Stimulated activated naive CD4-positive, alpha-beta T cell treated with Interleukin-2 at 50 U/mL for 16 hours (primary cell): ENCODE measurements at places on chromosomes 12 and 14.

DNA sequence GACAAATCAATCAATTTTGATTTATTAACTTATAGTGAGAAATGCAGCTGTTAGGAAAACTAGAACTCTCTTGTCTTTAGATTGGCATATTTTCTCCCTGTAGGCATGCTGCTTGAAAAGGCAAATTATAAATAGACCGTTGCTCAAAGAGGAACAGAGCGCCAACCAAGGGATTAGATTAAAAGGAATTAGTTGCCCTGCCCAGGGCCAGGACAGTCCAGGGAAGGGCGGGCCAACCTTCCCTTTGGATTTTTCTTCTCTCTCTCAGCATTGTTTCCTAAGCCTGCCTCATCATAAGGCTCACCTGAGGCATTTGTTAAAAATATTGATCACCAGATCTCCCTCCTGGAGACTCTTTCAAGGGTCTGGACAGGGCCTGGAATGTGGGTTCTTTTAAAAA, 8.6 kb downstream of the CIPC start:
- DNase-seq = no peak

GRCh38 chr12:56688846-56689109, 694 bp upstream of the PTGES3 start:
- DNase-seq = no peak

DNA sequence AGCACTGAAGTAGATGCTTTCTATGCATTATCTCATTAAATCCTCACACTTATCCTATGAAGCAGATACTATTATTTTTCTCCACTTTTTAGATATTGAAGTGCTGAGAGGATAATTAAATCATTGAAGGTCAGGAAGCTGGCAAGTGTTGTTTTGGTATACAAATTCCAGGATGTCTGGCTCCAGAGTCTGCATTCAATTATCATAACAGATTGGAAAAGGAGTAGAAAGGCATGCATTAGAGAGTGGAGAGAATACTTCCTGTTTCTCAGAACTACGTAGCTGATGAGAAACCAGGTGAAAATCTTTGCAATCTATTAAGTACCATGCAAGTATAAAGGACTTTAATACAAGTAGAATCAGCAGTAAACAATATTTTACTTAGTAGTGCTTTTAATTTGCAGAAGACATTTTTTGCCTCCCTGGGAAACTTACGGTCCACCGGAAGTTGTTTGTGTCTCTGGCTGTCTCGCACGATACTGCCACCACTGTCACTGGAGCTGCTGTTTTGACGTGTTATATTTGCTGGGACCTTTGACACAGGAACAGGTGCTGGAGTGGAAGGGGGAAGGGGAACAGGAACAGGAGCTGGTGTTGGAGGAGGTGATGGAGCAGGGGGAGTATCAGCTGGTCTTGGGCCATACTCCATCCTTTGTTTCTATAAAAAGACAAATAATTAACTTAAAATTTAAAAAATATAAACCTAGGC, 158.0 kb downstream of the EPS8 start:
- no peak for DNase-seq

GRCh38 chr14:73167727-73168126, 31.4 kb downstream of the PSEN1 start:
- DNase-seq = no peak

GRCh38 chr12:20024194-20024593, 344.1 kb upstream of the PDE3A start:
- no peak for DNase-seq

- peak; percentile 41 for DNase-seq
These were observed 210.9 kb downstream of the MED13L start for GRCh38 chr12:116066381-116067230.

DNA sequence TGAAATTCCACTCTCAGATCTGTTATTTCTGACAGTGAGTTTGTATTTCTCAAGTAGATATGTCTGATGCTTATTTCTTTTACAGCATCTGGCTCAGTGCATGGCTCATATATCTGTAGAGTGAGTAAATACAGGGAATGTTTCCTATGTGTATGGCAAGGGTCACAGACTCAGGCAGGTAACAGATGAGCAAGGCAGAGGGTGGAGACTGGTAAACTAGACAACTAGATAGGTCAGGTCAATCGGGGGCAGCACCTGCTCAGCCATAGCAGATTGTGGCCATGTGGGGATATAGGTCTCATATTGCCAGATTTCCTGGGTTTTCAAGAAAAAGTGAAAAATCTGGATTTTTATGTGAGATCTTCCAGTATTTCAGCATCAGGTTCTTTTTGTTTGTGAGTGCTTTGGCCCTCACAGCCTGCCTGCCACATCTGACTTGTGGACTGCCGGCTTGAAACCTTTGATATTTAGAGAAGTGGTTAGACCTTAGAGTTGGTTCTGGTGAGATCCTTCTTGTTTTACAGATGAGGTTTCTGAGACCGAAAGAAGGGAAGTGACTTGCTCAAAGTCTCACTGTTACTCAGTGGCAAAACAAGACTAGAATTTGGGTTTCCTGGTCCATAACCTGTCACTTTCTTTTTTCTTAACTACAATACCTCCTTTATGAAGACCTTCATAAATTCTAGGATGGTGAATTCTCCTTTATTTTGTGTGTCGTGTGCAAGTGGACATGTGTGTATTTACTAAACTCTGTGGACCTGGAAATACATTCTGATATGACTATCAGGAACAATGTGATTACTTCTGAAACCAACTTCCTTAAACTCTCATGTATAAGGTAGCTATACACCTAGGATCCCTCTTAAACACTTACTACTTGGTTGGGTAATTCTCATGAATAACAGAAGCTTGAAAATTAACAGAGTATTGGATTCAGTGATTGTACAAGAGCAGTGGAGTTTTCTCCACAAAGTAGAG, 34.4 kb downstream of the PROX2 start:
- DNase-seq = peak; percentile 0

- DNase-seq = no peak
These were observed 34.6 kb downstream of the LMNTD1 start for GRCh38 chr12:25518512-25518911.

DNA sequence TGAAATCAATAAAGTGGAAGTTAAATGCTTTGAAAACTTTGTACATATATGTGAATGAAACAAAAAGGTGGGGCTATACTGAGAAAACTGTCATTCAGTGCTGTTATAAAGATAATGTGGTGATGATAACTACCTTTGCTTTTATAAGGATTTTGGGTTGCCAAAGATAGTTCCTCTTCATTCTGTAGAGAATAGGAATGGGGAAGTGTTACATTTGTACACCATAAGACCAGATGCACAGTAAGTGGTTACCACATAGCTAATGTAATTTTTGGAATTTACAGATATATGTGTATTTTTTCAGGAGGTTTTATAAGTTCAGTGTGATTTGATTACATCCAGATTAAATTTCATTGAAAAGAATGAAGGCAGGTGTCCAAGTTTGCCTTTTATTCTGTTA, 18.1 kb downstream of the RAB21 start:
- DNase-seq = no peak

DNA sequence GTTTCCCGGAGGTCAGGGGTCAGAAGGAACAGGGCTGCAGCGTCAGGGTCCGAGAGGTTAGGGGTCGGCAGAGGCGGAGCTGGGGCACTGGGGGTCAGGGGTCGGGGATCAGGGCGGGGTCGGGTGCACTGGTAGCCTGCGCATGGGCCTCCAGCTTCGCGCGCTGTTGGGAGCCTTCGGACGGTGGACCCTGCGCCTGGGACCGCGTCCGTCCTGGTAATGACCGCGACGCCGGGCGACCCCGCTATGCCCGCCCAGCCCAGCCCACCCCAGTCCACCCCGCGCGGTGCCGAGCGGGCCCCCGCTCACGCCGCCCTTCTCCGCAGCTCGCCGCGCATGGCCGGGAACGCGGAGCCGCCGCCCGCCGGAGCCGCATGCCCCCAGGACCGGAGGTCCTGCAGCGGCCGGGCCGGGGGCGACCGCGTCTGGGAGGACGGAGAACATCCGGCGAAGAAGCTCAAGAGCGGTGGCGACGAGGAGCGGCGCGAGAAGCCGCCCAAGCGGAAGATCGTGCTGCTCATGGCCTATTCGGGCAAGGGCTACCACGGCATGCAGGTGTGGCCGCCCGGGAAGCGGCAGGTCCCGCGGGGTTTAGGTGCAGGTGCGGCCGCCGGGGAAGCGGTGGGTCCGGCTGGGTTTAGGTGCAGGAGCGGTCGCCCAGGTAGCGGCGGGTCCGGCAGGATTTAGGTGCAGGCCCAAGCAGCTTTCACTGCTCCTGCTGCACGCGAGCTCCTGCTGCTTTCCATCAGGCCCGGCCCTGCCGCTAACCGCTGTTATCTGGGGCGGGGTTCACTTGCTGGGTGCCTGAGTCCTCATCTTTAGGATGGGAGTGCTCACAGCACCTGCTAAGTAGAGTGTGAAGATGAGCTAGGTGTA, 743 bp downstream of the PUS1 start:
- peak; percentile 31 for DNase-seq

GRCh38 chr14:103142026-103142425, 18.8 kb downstream of the TNFAIP2 start:
- no peak for DNase-seq

GRCh38 chr12:53758730-53759103, 6.9 kb upstream of the CISTR start:
- no peak for DNase-seq

DNA sequence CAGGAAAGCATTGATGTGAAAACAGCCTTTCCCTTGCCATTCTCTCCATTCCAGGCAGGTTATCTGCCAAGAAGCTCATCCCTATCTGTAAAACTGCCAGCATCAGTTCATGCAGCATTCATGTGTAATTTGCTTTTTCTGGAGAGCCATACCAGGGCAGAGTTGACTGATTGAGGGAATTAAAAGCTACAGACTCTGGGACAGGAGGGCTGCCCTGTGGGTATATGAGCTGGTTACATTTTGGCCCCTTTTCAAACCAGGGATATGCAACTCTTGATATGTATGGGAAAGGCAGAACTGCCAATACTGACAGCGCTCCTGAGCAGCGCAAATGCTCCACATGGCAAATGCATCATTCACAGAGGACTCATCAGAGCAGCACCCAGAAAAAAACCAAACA, 53.7 kb downstream of the SYT1 start:
- no peak for DNase-seq

DNA sequence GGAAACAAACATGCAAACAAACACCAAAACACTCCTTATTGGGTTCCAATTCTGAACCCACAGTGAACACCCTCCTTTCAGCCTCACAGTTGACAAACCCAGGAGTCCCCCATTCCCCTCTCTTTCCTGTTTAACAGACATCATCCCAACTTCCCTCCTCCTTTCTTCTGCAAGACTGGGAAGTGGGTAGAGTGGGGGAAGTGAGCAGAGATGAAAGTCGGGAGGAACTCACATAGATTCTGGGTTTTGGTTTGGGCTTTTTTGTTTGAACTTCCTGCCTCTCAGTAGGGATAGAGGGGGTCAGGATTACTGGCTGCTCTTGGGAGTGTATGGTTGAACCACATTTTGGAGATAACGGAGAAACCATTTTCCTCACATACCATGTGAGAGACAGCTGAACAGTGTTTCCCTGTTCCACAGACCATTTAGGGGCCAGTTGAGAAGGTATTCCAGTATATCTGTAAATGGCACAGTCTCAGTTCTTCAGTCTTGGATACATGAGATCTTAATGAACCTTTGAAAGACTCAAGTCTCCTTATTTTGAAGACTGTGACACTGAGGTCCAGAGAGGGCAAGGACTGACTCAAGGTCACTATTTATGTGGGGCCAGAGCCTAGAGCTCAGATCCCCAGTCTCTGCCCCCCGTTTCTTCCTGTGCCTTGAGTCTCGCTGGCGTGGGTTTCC, 3.9 kb upstream of the GPR84 start:
- no peak for DNase-seq

- DNase-seq = no peak
These were observed 784.9 kb downstream of the MED13L start for GRCh38 chr12:115492553-115492952.

DNA sequence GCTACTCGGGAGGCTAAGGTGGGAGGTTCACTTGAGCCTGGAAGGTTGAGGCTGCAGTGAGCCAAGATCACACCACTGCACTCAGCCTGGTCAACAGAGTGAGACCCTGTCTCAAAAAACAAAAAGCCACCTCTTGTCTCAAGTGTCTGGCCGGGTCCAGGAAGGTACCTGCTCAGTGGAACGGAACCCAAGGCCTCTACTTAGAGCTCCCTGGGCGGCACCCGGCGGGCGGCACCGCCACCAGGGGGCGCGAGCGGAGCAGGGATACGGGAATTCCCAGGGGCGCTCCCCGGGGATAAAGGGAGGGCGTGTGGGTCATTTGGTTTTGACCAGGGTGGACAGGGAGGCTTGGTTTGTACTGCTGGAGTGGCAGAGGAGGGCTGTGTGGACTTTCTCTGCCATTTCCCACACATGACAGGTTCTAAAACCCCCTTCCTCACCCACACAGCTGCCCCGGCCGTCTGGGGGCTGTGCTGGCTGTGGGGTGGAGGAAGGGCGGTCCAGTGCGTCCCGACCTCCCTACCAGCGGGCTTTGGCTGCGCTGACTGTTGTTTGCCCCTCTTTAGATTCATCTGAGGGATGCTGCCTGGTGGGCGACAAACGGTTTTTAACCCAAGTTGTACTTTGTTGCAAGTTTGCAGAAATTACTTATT, 91.4 kb downstream of the SETD3 start:
- peak; percentile 5 for DNase-seq

- DNase-seq = no peak
These were observed 1197.9 kb downstream of the VRK1 start for GRCh38 chr14:97995038-97995437.

DNA sequence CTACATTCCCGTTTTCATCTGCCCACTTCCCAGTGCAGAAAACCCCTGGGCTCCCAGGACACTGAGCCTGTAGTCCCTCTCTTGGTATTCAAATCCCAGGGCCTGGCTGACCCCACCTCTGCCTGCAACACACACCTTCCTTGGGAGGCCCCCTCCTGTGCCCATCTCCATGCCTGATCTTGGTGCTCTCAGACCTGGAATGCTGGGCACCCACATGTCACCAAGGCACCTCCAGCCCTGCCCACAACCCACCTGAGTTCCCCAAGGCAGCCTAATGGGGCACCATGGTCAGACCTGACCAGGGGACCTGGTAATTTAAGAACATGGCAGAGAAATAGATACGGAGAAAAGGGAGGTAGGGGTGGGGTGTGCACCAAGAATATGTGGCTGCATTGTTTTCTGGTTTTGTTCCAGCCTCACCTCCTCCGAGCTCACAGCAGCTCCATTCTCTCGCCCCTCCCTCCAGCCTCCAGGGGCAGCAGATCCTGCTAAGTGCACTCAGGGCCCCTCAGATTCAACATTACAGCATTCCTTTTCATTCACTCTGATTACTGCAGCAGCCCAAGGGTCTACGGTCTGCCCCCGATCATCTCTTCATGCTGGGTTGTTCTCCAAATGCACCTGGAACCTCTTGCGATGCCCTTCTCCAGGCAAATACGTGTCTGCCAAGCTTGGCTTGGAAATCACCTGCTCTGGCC, 9.2 kb upstream of the HSP90AA1 start:
- DNase-seq = no peak

- no peak for DNase-seq
These were observed 38.4 kb downstream of the RCOR1 start for GRCh38 chr14:102630881-102631280.

DNA sequence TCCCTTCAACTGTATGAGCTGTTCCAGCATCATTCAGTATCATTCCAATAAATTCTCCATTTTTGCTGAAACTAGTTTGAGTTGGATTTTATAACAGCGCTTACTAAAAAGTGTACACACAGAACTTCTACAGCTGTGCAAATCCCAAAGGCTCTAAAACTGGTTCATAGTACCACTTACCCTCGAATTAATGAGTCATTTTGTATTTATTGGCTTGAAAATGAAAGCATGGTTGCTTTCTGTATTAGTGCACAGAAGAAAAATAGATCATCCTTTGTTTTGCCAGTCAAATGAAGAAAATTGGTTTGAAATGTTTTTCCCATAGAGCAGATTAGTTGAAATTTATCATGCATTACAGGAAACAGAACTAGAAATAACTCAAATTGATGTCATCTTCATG, 268.3 kb upstream of the CPNE8 start:
- DNase-seq = no peak

GRCh38 chr12:80590085-80590484, 117.3 kb upstream of the MYF6 start:
- no peak for DNase-seq
